ENCODE measurements at places on chromosomes 6 and 20. TPM values are rescaled to one million over a fixed set of nuclear protein-coding genes. Genes with fewer than 3 reads are reported as not detected.
A peak's percentile ranks its signal among the peaks of the same experiment; 100 is the strongest.

The NUP43 gene
- 83.5 TPM for total RNA-seq

The TNFRSF21 gene
- 52.7 TPM for total RNA-seq

The B3GAT2 gene
- total RNA-seq: 0.71 TPM

DNA sequence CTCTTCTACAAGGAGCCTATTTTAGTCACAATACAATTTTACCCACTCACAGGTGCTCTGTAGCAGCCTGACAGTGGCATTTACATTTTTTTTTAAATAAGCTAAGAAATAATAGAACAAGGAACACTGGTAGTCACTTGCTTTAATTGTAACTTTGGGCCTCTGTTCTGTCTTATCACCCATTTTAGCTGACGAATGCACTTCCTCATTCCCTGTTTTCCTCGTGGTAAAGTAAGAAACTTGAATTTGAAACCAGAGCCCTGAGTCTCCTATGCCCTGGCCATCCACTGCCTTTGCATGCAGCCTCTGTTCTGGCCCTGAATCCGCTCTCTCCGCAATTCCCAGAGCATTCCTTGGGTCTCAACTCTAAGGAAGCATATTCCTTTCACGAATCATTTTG lies 550.6 kb downstream of the PTPRT start:
- no peak overlapping the region for H3K4me3 ChIP-seq
- H3K27ac ChIP-seq: no peak overlapping the region
- no peak for DNase-seq
- no peaks in the 10 kb centered on the region for H3K36me3 ChIP-seq
- peaks cover 18% of the 10 kb centered on the region for H3K4me1 ChIP-seq

DNA sequence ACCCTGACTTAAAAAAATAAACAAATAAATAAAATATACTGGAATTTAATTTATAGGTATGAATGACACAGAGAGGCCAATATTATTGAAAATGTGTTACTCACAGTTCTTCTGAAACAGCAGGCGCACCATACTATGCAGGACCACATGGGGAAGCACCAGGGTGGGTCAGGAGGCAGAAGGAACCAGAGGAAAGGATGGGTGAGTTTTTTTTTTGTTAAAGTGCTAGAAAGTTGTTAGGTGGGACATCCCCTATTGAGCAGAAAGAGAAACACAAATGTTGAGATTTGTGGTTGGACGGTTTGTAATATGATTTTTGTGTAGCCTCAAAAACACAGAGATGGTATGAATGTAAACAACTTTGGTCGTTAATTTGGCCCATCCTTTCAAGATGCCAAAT lies 26.0 kb downstream of the PTPRA start:
- no peaks in the 10 kb centered on the region for H3K4me1 ChIP-seq
- no peaks in the 10 kb centered on the region for H3K27me3 ChIP-seq
- peaks cover 23% of the 10 kb centered on the region for H3K36me3 ChIP-seq
- no peak overlapping the region for H3K27ac ChIP-seq
- no peak overlapping the region for H3K4me3 ChIP-seq

DNA sequence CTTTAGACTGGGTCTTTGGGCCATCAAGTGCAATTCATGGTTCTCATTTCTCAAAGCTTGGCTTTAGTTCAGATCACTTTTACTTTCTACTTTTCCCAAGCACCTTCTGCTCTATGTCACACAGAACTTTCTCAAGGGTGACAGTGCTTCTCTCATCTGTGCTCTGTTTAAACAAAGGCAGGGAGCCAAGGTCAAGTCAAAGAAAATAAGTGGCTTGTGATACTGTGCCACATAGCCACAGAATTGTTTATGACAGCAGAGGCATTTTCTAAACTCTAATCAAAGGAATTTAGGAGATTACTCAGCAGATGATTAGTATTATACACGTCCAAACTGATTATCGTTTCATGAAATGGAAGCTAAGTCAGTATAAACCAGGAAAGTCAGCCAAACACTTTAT lies 348.0 kb downstream of the HDGFL1 start:
- H3K27me3 ChIP-seq: no peaks in the 10 kb centered on the region
- no peaks in the 10 kb centered on the region for H3K36me3 ChIP-seq
- no peak overlapping the region for H3K27ac ChIP-seq
- H3K4me1 ChIP-seq: peaks cover 39% of the 10 kb centered on the region
- H3K4me3 ChIP-seq: no peak overlapping the region

DNA sequence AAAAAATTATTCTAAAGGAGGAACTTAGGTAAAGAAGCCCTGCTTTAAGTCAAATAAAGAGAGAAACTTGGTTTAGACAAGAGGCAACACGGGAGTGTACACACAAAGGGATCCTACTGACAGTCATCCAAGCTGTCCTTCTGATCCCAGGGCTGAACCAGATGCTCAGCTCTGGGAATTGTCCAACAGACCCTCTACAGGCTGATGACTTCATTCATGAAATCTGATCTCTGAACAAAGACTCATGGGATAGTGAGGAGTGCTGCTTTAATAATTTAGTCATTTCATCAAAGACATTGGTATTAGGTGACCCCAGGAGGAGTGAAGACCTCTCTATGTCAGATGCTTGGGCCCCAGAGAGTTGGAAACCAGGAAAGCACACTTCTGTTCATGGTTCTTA lies 65.6 kb upstream of the ARMH2 start:
- H3K4me1 ChIP-seq: peaks cover 8% of the 10 kb centered on the region
- no peak overlapping the region for H3K4me3 ChIP-seq
- no peak overlapping the region for H3K27ac ChIP-seq
- no peaks in the 10 kb centered on the region for H3K27me3 ChIP-seq
- DNase-seq: no peak

DNA sequence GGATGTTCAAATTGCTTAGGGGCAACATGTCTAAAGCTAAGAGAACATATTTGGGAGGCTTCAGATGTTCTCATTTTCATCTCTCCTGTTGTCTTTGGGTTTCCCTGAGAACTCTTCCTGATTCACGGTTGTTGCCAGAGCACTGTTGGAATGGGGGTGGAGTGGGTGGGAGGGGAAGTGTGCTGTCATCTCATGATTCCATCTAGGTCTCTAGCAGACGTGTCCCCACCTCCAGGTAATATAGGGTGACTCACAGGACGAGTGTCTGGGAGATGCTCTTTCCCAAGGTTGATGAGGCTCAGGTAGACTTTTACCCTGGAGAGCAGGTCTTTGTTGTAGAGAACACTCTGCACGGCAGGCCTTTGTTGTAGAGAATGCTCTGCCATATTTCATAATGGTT lies 636.9 kb downstream of the QKI start:
- no peak overlapping the region for H3K27ac ChIP-seq
- no peaks in the 10 kb centered on the region for H3K4me1 ChIP-seq
- no peaks in the 10 kb centered on the region for H3K27me3 ChIP-seq
- H3K4me3 ChIP-seq: no peak overlapping the region
- H3K36me3 ChIP-seq: peaks cover 6% of the 10 kb centered on the region
- no peak for DNase-seq

DNA sequence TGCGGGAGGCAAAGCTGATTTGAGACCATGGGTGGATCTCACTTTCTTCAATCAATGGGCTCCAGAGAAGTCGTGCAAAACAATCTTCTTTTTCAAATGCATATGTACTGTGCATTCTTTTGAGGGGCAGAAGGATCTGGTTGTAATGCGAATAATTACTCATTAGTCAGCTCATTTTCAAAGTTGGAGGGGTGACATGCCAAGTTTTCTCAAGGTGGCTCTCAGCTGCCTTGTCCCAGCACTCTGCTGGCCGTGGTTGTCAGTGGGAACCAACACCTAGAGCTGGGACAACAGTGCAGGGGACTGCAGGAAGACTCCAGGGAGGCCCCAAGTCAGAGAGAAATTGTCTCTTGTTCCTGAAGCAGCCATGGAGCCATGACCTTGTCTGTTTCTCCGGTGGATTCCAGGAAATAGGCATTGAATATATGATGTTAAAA lies 25.3 kb downstream of the MYT1 start:
- H3K4me1 ChIP-seq: peaks cover 53% of the 10 kb centered on the region
- H3K27ac ChIP-seq: peak overlapping the region; percentile 92
- peaks cover 5% of the 10 kb centered on the region for H3K36me3 ChIP-seq
- no peak for DNase-seq
- peak overlapping the region; percentile 40 for H3K4me3 ChIP-seq

The ZNF341 gene
- total RNA-seq: 9.6 TPM

DNA sequence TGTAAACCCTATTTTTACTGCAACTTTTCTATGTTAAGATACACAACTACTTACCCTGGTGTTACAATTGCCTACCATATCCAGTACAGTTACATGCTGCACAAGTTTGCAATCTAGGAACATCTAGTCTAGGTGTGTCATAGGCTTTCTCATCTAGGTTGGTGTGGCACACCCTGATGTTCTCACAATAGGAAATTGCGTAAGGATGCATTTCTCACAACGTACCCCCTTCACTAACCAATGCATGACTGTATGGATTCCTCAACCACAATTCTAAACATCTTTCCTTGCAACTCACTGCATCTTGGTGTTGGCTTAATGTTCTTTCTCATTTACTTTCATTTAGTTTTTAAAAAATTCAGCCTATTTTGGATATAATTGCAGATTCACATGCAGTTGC lies 31.6 kb downstream of the GJA10 start:
- H3K4me1 ChIP-seq: peaks cover 10% of the 10 kb centered on the region
- H3K27me3 ChIP-seq: no peaks in the 10 kb centered on the region
- no peaks in the 10 kb centered on the region for H3K36me3 ChIP-seq

GRCh38 chr6:27604986-27605385 lies 132.1 kb upstream of the ZNF184 start:
- peaks cover 18% of the 10 kb centered on the region for H3K4me1 ChIP-seq
- DNase-seq: no peak
- H3K27me3 ChIP-seq: peaks cover 11% of the 10 kb centered on the region
- no peaks in the 10 kb centered on the region for H3K36me3 ChIP-seq
- peak overlapping the region; percentile 91 for H3K4me3 ChIP-seq

DNA sequence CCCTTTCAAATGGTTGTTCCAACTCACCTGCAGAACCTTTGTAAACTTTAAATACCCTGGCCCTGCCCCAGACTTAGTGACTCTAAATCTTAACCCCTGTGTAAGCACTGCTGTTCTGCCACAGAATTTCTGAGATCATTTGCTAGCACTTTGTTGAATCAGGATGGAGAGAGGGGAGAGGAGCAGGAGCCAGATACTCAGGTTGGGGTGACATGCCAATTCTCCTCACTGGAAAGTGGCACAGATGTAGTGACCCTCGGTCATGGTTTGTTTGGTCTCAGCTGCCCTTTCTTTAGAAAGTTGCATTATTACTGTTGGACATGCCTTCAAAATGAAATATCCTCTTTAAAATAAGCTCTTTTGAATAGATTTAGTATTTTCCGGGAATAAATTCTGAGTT lies 168.0 kb downstream of the ZFAND3 start:
- no peak overlapping the region for H3K27ac ChIP-seq
- no peak overlapping the region for H3K4me3 ChIP-seq
- DNase-seq: no peak

GRCh38 chr20:549722-550496 lies 6.3 kb upstream of the CSNK2A1 start:
- no peaks in the 10 kb centered on the region for H3K36me3 ChIP-seq
- no peak overlapping the region for H3K4me3 ChIP-seq
- peaks cover 33% of the 10 kb centered on the region for H3K27me3 ChIP-seq
- no peak overlapping the region for H3K27ac ChIP-seq
- DNase-seq: no peak

The CST2 gene
- total RNA-seq: not detected

- H3K4me3 ChIP-seq: no peak overlapping the region
- no peaks in the 10 kb centered on the region for H3K36me3 ChIP-seq
- H3K27ac ChIP-seq: no peak overlapping the region
- peak; percentile 19 for DNase-seq
- H3K4me1 ChIP-seq: peaks cover 54% of the 10 kb centered on the region
- H3K27me3 ChIP-seq: peaks cover 3% of the 10 kb centered on the region
Measured at GRCh38 chr20:56776345-56776744, 147.2 kb downstream of the TFAP2C start.

GRCh38 chr20:34475979-34476736 lies 40.1 kb upstream of the DYNLRB1 start:
- no peaks in the 10 kb centered on the region for H3K27me3 ChIP-seq
- H3K36me3 ChIP-seq: peaks cover 56% of the 10 kb centered on the region
- no peak overlapping the region for H3K4me3 ChIP-seq
- peak; percentile 19 for DNase-seq
- H3K27ac ChIP-seq: no peak overlapping the region

Measured in WTC11 (cell line).